ENCODE measurements at places on chromosomes 7 and 10.

DNA sequence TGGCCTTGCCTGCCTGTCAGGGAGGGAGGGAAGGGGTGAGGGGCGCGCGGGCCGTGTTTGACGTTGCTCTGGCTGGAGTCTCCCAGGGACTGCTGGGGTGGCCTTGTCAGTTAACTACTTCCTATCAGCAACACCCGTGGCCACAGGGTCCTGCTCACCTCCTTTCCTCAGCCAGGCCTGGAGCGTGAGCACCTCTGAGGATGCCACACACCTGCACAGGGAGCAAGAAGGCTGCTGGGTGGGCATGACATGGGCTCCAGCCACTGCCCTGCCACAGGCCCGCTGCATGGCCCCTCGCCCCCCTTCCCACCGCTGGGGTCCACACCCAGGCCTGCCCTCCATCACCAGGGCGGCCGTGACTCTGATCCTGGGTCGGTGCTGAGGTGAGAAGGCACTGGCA, 212.4 kb downstream of the ELFN1 start:
- DNase-seq, result no peak

DNA sequence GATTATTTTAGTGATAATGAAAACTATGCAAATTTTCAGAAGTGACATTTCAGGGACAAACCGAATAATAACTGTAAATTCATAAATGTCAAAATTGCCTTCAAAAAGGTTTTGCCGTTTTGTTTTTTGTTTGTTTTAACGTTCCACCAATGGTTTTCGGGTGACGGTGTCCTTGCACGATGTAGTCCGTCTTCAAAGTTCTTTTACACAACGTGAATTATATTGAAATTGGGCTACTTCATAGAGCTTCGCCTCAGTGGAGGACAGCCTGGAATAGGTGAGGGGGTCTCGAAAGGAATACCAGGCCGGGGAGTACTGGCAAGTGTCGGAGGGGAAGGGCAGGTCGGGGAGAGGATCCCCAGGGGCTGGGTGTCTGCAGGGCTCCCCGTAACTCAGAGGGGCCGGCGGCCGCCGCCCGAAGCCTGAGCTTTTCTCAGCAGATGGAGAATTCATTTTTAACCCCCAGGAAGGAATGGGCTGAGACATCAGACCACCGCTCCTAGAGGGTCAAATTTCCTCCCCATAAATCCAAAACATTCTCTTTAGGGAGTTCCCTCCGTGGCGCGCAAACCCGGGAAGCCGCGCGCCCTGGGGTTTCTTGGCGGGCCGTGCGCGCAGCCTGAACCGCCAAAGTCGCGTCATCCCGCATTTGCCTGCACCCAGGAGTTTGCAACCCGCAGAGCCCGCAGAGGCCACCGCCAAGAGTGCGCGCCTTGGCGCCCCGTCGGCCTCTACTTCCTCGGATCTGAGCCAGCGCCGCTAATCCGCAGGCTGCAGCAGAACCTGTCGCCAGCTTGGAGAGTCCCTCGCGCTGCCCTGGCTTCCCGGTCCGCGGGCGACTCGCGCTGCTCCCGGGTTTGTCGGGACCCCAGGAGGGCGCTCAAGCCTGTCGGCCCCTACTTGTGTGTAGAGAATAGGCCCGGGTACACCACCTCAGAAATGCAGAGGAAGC, 17.3 kb upstream of the EVX1 start:
- DNase-seq, result no peak

- no peak for DNase-seq
These were observed 100.2 kb downstream of the COL13A1 start for GRCh38 chr10:69901628-69902505.

DNA sequence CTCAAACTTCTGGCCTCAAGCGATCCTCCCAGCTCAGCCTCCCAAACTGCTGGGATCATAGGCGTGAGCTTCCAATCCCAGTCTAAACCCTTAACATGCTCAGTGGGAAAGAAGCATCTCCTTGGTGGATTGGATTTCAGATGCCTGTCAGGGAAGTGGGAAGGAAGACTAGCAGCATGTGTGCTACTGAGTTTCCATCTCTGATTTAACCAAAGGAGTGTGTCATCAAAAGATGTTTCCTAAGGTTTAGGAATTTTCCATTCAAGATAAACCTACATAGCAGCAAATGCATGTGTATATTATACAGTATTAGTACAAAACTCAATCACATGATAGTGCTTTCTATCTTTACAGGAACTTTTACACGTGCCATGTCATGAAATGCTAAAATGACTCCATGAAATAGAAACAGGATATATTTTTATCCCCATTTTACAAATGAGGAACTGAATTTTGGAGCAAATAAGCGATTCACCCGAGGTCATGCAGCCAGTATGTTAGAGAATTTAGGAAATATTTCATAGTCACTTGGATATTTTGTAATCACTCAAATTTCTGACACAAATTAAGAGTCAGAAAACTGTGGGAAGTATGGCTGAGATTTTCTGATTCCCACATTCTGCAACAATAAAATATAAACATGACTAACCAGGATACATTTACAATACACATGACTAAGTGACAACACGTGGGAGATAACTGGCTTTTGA, 11.4 kb upstream of the TMEM26 start:
- DNase-seq, result no peak

DNA sequence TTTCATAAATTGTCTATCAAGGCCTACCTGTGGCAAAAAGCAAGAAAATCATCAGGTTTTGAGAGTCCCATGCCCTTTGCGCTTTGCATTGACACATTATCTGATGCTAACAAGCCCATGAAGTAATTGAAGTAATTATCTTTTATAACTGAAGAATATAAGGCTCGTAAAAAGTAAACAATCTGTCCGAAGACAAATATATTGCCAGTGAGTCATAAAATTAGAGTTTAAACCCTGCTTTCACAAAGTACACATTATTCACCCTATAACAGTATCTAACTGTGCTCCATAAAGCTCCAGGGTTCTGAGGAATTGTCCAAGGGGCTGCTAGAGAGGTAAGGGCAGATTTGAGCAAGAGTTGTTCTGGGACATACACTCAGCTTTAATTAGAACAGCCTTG, 102.3 kb upstream of the PPP1R3A start:
- DNase-seq, result no peak

GRCh38 chr10:130924138-130924819, 387.2 kb downstream of the TCERG1L start:
- no peak for DNase-seq

DNA sequence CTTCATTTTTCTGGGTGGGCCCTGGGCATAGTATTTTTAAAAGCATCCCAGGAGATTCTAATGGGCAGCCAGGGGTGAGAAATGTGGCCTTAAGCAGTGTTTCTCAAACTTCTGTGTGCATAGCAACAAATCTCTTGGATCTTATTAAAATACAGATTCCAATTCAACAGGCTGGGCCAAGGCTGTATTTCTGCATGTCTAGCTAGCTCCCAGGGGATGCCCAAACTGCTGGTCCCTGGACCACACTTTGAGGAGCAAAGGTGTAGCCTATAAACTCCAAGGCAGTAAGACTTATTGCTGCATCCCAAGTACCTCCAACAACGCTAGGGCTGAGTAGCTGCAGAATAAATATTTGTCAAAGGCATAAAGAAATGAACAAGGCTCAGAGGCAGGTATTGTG, 292.9 kb upstream of the ZMIZ1 start:
- DNase-seq, result no peak

GRCh38 chr7:139937715-139938114, 108.7 kb downstream of the TBXAS1 start:
- DNase-seq, result no peak
